ENCODE measurements at places on chromosomes 2 and 18.

DNA sequence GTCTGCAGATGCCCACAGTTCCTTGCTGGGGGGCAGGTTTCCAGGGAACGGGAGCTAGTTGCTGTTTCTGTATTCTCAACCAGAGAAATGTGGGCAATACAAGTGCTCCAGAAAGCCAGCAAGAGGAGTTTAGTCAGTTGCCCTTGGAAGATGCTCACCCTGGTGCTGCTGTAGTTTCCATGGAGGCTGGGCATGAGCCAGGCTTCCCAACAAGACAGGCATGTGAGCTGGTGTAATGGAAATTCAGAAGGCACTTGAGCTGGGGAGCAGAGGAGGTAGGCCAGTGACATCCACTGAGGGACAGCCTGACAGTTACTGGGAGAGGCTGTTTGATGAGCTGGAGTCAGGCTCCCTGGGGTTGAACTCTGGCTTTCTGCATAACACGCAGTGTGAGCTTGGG, 7.7 kb downstream of the HK2 start:
- no peak for DNase-seq

DNA sequence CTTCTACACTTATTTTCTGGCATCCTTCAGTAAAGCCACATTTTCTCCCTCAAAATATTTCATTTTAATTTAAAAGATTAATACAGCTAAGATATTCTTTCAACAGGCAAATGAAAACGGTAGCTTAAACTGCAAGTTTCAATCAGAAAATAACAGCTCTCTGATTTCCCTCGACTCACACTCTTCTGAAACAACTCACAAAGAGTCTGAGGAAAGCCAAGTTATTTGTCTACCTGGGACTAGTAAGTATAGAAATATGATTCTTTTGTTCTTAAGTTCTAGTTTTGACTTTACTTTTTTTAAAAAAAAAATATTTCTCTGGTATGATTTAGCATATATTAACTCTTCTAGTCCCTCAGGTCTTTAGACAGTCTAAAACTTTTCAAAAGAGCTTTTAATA, 27.2 kb downstream of the CEP192 start:
- DNase-seq: no peak

- peak; percentile 19 for DNase-seq
These were observed 784 bp downstream of the ROCK1 start for GRCh38 chr18:21110713-21111345.

DNA sequence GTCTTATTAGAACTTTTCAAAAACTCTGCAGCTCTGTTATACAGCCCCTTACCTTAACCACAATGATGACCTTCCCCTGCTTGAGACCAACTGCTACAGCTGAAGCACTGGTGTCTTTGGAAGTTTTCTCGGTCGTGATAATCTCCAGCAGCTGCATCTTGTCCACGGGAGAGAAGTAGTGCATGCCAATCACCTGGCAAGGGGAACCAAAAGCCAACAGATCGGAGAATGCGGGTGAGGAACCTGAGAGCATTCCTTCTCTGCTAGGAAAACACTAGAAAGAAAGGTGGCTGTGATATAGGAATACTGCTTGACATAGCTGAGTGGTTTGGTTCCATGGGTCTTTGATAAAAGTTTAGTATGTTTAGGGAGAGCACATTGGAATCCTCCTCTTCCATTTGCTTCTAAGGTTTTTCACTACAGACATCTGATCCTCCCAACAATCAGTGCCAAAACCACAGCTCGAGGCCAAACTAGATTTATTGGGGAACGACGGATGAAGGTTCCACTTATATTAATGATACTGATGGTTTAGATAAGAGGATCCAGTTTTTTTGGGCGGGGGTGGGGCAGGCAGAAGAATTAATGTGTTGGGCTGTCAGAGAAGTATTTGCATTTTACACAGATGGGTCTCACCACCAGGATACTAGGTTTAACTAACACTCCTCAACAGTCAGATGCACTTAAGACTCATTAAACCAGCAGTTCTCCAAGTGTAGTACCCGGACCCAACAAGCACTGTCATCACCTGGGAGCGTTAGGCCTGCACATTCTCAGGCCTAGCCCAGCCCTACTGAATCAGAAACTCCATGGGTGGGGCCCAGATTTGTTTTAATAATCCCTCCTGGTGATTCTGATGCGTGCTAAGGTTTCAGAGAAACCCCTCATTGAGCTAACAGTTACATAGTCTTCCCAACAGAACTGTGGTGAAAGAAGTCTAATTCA, 22.4 kb downstream of the GAREM2 start:
- DNase-seq: no peak

GRCh38 chr2:24026233-24026632, 16.3 kb downstream of the MFSD2B start:
- DNase-seq: no peak

GRCh38 chr2:62704654-62705006, 883 bp upstream of the EHBP1 start:
- DNase-seq: no peak

DNA sequence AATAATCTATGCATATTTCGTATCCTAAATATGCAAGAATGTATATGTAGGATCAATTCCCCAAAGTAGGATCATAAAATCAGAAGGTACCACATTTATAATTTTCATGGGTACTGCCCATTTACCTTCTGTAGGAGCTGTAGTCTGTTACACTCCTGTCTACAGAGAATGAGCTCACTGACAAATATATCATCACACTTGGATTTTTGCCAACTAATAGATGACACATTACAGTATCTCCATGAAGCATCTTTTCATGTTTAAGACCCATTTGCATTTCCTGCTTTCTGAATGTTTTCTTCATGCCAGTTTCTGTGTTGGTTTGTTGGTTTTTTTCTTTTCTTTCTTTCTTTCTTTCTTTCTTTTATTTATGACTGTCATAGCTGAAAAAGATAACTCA, 70.9 kb upstream of the EML6 start:
- no peak for DNase-seq

GRCh38 chr18:2164644-2165550, 406.4 kb downstream of the METTL4 start:
- DNase-seq: no peak

DNA sequence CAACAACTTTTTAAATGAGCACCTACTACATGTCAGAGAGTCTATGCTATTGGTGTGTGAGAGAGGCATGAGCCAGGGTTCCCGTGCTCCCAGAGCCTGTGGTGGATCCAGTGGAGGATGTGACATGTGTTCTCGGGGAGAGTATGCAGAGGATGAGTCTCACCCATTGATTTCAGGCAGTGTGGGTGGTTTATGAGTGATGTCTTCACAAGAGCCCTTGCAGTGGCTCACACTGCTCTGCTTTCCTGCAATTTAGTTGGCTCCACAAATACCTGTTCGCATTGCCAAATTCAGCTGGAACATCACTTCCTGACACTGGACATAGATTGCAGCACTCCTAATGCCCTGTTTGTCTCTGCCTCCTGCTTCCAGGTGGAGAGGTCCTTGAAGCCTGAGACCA, 243.6 kb upstream of the CXCR4 start:
- no peak for DNase-seq

- DNase-seq: no peak
These were observed 651 bp downstream of the STK17B start for GRCh38 chr2:196170606-196171247.

- no peak for DNase-seq
These were observed 319 bp upstream of the EN1 start for GRCh38 chr2:118847762-118848172.

- no peak for DNase-seq
These were observed 49.9 kb upstream of the RTN4 start for GRCh38 chr2:55099878-55100820.

DNA sequence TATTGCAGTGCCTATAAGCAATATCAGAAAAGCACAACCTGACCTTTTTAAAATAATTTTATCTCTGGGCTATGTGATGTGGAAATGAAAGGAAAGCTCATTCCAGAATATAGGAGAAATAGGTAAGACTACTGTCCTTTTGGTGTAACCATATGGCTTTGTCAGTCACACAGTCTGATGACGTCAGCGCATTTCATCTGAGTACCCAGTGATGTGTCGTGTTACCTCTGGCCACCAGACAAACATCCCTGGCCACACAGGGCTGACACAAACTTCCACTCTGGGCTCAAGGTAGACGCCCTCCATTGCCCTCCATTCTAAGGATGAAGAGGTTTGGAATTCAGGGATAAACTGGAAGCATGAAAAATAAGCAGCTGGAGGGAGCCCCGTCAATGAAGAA, 506.7 kb downstream of the CMPK2 start:
- no peak for DNase-seq

- DNase-seq: no peak
These were observed 37.8 kb upstream of the EFEMP1 start for GRCh38 chr2:55961318-55961911.

DNA sequence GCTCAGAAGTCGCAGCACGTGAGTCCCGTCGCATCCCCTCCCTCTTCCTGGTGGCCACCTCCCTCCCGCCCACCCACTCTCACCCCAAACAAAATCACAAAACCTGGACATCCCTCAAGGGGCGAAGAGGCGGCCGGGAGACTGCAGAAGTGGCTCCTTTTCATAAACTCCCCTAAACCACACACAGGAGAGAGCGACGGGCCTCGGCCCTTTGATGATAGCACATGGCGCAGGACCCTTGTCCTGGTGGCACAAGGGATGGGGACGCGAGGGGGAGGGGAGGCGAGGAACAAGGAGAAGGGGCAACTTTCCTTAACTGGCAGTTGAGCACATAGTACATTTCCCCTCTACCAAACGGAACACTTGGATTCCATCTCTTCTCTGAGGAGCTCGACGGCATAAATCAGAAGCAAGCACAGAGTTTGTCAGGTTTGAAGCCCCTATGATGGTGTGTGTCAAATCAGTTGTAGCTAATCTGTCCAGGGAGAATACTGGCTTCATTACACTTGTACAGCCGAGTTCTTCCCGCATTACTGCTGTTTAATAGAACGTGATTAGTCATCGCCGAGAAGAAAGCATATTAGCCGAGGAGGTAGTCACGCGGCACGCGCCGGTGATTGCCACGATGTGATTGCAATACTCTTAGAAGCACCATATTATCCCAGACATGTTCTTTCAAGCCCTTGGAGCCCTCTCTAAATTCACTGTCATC, 43.8 kb downstream of the GBX2 start:
- DNase-seq: no peak

DNA sequence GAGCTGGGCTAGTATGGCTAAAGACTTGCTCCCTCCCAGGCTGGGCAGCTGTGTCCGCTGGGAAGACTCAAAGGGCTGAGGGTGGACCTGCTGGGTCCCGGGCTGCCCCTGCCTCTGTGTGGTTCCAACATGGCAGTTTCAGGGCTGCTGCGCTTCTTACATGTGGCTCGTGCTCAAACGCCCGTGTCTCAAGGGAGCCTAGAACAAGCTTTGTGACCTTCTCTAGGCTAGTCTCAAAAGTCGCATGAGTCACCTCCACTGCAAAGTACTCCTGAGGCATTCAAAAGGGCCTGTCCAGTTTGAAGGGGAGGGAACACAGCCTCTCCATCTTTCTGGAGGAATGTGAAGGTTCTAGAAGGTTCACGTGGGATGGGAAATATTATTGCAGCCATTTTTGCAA, 44.7 kb upstream of the RAB31 start:
- DNase-seq: no peak

GRCh38 chr2:38797250-38797676, 19.3 kb downstream of the GEMIN6 start:
- DNase-seq: no peak

GRCh38 chr18:46264255-46264654, 160.1 kb downstream of the HAUS1 start:
- no peak for DNase-seq

- no peak for DNase-seq
These were observed 64.2 kb upstream of the OTOF start for GRCh38 chr2:26542194-26542455.

DNA sequence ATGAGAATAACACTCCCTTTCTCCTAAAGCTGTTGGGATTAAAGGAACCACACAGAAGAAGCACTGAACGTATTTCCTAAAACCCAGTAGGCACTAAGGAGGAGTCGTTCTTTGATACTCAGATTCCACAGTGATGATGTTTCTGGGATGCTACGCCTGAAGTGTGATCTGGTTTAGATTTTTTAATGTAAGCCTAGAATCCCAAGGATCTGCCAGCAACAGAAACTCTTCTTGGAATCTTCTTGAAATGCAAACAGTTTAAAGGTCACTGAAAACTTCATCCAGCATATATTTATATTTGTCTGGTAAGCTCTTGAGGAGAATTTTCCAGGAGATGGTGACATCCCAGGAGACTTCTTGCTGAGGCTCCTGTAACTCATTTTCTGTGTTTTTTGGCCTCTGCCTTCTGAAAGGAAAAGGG, 247.6 kb upstream of the TRIB2 start:
- no peak for DNase-seq

- no peak for DNase-seq
These were observed 217.7 kb upstream of the SMAD7 start for GRCh38 chr18:49168281-49168985.

- DNase-seq: no peak
These were observed 117.6 kb downstream of the PRKCE start for GRCh38 chr2:45769056-45769455.

GRCh38 chr2:206457188-206457634, 13.9 kb downstream of the ADAM23 start:
- DNase-seq: no peak

GRCh38 chr2:108583903-108584520, 49.7 kb downstream of the LIMS1 start:
- peak; percentile 38 for DNase-seq

DNA sequence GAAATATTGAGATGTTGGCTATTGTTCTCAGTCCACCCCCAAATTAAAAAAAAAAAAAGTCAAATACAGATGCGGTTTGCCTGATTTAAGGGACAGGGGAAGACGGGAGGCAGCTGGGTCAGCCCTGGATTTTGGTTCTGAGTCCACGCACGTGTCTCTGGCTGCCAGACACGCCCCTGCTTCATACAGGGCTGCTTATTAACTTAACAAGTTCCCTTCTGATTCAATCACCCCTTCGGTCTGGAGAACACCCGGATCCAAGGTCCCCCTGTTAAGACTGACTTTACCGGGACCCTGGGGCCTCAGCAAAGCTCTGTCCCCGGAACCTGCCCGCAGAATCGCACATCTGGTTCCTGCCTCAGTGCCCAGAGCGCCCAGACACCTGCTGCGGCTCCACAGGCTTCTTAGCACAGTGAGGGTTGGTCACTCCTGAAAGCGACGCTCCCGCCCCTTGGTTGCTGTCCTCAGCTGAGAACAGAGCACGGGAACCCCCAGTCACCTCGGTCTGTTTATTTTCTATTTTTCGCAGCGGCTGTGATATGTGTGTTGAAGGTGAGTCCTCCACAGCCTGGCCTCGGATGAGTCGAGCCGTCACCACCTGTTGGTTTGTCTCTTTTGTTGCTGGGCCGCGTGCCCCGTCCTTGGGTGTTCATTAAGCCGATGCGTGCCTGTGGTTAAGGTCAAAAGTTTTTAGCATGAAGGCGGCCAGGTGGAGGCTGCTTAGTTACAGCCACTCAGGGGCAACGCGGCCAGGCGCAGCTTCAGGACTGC, 57.2 kb downstream of the RTP5 start:
- DNase-seq: no peak

GRCh38 chr2:239192456-239192855, 208.4 kb downstream of the HDAC4 start:
- DNase-seq: no peak
